Foreskin melanocyte (primary cell): ENCODE measurements at places on chromosomes 1 and 21.
A peak's percentile ranks its signal among the peaks of the same experiment; 100 is the strongest.

- no peak for DNase-seq
These were observed 30.1 kb downstream of the LRRC8D start for GRCh38 chr1:89850844-89851415.

- no peak for DNase-seq
These were observed 33.0 kb downstream of the SH3BGR start for GRCh38 chr21:39484711-39485276.

DNA sequence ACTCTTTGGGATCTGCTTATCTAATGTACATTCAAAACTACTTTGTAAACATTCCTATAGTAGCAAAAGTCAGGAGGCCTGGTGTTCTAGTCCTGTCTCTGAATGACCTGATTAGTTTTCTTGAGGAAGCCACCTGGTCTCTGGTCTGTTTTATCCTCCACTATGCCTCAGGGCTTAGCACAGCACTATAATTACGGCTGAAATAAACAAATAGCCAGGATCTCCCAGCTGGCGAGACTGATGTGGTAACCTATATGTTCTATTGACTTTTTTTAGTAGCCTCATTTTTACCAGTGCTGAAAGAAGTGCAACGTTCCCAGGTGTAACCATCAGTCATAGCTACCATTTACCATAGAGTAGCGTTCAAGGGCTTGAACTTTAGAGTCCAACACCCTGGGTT, 24.2 kb upstream of the RPL11 start:
- no peak for DNase-seq

DNA sequence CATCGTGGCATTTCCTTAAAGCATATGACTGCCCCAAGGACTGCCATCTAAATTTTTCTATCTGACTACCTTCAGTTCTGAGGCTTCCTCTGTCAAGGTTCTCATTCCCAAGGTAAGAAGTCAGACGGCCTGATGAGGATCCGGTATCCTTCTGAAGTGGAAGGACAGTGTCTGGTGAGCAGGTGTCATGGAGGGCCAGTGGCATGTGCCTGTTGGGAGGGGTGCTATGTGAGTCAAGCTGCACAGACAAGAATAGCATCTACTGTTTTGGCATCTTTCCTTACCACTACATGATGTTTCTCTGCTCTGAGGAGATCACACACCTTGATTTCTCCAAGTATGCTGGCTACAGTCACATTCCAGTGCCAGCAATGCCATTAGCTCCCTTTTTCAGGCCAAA, 99.6 kb upstream of the RGS1 start:
- no peak for DNase-seq

- DNase-seq = no peak
These were observed 250.1 kb downstream of the KCNH1 start for GRCh38 chr1:210883821-210884220.

DNA sequence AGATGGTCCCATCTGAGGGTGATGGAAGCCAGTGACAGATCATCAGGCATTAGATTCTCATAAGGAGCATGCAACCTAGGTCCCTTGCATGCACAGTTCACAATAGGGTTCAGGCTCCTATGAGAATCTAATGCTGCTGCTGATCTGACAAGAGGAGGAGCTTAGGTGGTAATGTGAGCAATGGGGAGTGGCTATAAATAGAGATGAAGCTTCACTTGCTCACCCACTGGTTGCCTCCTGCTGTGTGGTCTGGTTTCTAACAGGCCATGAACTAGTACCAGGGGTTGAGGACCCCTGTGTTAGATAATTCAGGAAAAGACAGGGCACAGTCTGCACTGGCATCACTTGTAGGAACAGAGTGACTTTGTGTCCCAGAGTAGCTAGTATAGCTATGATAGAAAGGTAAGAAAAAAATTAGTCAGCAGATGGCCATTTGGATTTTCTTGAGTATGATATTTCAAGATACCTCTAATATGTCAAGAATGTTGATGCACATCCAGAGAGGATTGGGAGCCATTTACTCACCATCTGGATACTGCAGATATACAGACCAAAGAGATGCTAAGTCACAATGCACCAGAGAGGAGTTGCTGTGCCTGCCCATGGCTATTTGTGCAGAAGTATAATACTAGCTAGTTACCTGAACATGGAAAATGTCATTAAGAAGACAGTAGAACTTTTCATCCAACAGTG, 53.6 kb downstream of the ADCY10 start:
- DNase-seq = no peak

DNA sequence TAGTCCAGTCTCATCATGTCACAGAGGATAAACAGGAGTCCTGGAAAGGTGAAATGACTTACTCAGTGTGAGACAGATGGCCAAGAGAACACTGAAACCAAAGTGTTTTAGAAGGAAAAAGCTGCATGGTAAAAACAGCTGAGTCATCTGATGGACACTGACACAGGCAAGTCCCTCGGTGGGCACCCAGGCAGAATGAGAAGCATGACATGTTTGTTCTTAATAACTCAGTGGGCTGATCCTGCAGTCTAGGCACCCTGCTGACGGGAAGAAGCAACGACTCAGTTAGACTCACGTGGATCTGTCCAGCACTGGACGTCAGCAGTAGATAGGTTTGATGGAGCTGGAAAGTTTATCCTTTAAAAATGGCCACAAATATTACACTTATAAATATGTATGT, 116.9 kb downstream of the RGS7 start:
- no peak for DNase-seq

DNA sequence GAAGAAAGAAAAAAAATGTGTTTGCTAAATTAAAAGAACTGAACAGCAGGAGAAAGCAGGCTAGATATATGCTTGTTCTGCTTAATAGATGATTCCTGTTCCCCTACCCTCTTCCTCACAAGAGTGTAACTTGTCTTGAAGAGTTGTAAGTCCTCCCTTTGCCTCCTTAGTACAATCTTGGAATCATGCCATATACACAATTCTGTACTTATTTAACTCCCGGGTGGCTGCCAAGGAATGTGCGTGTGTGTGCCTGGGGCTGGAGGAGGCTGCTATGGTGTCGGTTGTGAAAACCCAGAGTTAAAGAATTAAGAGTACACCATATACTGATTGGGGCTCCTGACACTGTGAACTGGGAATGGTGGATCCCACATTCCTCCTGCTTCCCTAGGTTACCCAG, 194.2 kb downstream of the SIPA1L2 start:
- peak; percentile 63 for DNase-seq

GRCh38 chr1:208369045-208369444, 124.9 kb upstream of the PLXNA2 start:
- DNase-seq = no peak

DNA sequence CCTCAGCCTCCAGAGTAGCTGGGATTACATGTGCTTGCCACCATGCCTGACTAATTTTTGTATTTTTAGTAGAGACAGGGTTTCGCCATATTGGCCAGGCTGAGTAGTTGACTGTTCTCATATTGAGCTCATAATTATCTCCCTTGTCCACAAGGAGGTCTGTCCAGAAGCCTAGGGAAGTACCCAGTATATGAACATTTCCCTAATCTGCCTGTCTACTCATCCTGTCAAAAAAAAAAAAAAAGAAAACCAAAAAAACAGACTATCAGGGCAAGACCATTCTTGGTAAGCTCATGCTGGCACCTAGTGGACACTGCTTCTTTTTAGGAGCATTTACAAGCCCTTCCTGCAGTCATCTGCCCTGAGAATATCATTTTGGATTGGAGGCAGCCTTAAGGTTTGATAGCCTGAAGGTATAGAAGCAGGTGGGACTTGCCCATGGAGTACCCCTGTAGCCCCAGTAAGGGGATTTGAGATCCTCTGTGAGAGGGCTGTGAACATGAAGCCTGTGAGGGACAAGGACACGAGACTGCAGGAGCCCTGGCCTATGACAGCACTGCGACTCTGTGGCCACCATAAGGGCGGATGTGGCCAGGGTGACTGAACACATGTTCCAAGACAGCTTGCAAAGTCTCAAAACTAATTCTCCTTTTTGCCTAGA, 10.8 kb upstream of the DUSP12 start:
- peak; percentile 80 for DNase-seq

GRCh38 chr1:60848583-60849188, 233.7 kb upstream of the NFIA start:
- DNase-seq = no peak

GRCh38 chr1:17927952-17928351, 172.8 kb downstream of the ACTL8 start:
- DNase-seq = no peak

- DNase-seq = no peak
These were observed 1.1 kb upstream of the S100A9 start for GRCh38 chr1:153356392-153357075.

- no peak for DNase-seq
These were observed 111.9 kb upstream of the RGS1 start for GRCh38 chr1:192463661-192464060.

GRCh38 chr1:58618303-58618702, 41.3 kb upstream of the TACSTD2 start:
- DNase-seq = peak; percentile 19

DNA sequence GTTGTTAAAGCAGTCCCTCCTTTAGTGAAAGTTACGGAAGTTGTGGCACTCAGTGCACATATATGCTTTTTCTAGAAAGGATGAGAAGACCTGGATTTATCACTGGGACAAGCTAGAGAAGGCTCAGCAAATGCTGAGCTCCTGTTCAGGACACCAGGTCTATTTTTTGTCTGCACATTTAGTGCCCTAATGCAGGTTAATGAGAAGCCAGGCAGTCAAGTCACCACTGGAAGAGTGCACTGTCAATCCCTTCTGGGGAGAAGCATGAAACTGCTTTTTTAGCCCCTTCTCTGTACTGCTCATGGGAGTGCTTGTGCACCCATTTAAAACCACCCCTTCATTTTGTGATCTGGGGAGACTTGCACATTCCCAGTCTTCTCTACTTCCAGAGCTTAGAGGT, 624.1 kb upstream of the USP24 start:
- no peak for DNase-seq

- no peak for DNase-seq
These were observed 202.3 kb downstream of the KIF26B start for GRCh38 chr1:245356891-245357585.

DNA sequence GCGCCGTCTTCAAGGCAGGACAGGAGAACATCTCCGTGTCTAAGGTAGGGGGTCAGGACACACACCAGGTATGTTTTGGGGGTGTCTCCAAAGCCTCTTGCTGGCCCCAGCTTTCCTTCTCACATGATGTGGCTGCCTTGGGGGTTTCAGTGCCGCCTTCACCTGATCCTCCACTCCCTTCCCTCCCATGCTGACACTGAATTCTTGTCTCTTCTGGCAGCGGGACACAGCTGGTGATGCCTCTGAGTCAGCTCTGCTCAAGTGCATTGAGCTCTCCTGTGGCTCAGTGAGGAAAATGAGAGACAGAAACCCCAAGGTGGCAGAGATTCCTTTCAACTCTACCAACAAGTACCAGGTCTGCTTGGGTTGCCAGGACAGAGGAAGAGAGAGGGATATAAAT, 13.5 kb downstream of the ATP1A2 start:
- DNase-seq = no peak

DNA sequence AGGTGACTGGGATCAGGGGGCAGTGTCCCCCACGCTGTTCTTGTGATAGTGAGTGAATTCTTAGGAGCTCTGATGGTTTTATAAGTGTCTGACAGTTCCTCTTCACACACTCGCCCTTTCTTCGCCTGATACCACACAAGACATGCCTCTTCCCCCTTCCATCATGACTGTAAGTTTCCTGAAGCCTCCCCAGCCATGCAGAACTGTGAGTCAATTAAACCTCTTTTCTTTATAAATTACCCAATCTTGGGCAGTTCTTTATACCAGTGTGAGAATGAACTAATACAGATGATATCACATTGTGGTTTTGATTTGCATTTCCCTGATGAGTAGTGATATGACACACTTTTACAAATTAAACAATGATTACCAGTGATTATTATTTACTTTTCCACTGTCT, 229.9 kb downstream of the AKT3 start:
- DNase-seq = no peak

GRCh38 chr1:18217398-18218043, 109.9 kb downstream of the IGSF21 start:
- DNase-seq = peak; percentile 1

DNA sequence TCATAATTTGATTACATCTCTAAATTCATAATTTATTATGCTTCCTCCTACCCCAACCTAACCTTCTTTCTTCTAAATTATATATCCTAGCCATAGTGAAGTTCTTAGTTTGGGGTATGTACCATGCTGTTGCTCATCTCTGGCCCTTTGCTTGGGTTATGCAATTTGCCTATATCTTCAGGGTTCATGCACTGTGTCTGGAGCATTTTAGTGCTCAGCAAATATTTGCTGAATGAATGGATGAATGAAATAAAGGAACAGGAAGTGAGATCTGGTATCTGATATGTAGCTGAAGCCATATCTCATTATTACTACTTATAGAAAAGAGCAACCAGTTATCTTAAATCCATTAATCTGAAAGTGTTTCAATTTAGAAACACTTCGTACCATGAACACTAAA, 137.6 kb downstream of the GPATCH2 start:
- no peak for DNase-seq

- no peak for DNase-seq
These were observed 97.0 kb downstream of the IER5 start for GRCh38 chr1:181185461-181185860.

GRCh38 chr1:54399765-54400164, 6.4 kb downstream of the SSBP3 start:
- DNase-seq = no peak

- no peak for DNase-seq
These were observed 610.8 kb downstream of the SMYD3 start for GRCh38 chr1:245896258-245896657.
